ENCODE measurements at places on chromosomes 2 and 18.

GRCh38 chr18:49225160-49225559 is 235.3 kb downstream of the DYM start:
- DNase-seq, result no peak

GRCh38 chr2:133841900-133842299 is 273.6 kb upstream of the NCKAP5 start:
- peak; percentile 96 for DNase-seq

DNA sequence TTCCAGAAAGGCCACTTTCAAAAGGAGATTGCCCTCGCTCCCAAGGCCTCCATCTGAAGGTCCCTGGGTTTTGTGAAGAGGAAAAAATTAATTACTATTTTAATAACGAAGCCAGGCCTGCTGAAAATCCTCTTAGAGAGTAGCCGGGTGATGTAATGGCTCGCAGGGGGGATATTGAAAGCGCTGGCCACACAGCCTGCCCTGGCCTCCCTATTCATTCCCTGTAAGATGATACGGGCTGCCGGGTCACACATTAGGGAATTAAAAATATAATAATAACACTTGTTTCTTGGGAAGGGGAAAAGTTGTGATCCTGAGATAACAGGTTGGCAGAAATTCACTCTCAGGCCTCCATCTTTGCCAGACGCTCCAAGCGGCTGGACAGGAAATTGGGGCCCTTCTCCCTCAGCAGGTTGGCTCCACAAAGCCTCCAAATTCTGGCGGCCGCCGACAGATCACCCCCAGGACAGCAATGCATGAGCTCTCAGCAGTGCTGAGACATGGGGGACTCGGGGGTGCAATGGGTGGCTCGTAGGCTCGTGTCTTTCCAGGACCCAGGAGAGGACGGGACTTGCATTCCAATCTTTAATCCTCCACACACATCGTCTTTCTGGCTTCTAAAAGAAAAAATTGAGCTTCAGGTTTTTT is 299.9 kb upstream of the SALL3 start:
- no peak for DNase-seq

DNA sequence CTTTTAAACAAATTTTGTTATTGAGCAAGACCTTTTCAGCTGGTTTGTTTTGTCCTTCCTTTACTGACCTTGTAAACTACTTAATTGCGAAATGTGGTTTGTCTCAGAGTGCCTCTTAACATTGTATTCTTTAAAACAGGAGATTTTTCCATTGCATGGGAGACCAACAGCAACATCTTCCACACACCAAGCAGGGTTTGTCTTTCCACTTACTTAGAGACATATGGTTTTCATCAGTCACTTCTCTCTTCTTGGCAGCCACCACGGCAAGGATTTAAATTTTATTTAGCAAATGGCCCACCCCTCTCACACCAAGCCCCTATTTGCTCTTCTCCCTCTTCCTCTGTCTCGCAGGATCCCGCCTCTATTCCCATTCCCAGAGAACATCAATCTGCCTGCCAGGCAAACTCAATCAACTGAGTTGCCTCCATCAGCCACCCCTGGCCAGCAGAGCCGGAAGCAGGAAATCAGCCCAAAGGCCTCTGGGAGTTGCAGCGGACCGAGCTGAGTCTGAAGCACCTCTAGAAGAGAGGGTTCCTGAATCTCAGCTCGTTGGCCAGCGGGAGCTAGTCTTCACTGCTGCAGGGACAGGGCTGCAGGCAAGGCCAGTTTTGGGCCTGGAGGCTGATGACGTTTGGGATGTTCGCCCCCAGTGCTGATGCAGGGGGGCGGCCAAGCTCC is 11.3 kb upstream of the CIB4 start:
- no peak for DNase-seq

DNA sequence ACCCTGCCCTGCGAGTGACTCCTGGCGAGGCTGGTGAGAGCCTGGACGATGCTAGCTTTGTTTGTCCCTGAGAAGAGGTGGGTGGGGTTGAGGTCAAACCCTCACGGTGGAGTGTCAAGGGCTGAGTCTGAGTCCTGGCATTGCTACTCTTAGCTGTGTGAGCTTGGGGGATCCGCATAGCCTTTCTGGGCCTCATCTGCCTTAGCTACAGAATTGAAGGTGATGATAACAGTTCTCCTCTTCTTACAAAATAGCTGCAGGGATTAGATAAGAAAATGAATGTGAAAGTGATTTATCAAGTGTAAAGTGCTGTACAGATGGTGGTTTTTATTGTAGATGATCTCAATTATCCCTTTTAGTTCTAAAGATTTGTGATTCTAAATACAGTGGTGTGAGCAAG is 144.6 kb downstream of the LPIN1 start:
- no peak for DNase-seq

DNA sequence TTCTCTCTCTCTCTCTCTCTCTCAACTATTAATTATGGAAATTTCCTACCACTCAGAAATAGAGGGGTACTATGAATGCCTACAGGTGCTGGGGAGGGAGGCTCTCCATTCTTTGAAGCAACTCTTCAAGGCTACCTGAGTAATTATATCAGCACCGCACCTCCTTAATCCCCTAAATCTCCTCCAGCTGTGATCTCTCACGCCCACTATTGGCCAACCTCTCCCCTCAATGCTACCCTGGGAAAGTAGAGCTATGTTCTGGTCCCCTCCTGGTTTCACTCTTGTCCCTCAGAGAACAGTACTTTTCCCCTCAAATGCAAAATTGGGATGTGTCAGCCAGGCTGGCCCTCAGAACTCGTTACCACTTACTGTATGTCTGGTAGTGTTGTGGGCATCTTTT is 1.6 kb downstream of the MOCOS start:
- DNase-seq, result no peak

DNA sequence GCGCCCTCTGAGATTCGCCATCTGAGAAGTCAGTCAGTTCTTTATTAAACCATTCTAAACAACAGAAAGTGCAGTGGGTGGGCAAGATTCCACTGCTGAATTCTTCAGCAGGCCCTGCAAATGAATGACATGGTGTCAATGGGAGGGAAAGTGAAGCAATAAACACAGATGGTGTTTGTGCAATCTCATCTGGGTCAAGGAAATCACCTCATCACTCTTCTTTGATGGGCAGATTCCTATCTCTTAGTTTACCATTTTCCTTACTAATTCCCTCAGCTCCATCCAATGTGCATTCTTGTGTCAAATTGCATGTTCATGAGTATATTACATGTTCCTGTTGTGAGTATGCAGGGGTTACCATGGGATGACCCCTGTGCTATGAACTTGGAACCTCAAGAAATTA is 100.7 kb upstream of the CYP1B1 start:
- peak; percentile 68 for DNase-seq

GRCh38 chr2:133854603-133855200 is 286.4 kb upstream of the NCKAP5 start:
- no peak for DNase-seq

Data from brain microvascular endothelial cell (primary cell).